ENCODE measurements at places on chromosomes 3 and 15.

DNA sequence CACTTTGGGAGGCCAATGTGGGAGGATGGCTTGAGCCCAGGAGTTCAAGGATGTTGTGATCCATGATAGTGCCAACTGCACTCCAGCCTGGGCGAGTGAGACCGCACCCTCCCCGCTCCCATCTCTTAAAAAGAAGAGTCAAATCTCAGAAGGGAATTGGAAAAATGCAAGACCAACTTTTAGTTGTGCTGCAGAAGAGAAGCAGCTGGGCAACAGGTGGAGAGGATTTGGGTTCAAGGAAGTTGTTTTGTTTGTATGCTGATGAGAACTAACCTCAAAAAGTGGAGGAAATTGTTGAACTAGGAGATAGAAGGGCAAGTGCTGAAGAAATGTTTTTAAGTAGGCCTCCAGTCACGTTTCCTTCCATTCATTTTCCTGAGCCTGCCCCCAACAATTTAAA is 12.8 kb upstream of the PDCD7 start:
- no peak for DNase-seq

GRCh38 chr3:102068736-102069135 is 219.4 kb downstream of the NFKBIZ start:
- no peak for DNase-seq

DNA sequence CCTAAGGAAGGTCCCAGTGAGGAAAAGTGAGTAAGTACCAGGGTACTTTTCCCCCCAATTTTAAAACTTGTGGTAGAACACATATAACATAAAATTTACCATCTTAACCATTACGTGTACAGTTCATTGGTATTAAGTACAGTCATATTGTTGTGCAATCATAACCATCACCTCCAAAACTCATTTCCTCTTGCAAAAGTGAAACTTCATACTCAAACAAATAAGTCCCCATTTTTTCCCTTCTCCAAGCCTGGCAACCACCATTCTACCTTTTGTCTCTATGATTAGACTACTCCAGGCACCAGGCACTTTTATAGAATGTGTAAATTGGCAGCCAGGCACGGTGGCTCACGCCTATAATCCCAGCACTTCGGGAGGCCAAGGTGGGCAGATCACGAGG is 12.2 kb downstream of the PRC1 start:
- no peak for DNase-seq

DNA sequence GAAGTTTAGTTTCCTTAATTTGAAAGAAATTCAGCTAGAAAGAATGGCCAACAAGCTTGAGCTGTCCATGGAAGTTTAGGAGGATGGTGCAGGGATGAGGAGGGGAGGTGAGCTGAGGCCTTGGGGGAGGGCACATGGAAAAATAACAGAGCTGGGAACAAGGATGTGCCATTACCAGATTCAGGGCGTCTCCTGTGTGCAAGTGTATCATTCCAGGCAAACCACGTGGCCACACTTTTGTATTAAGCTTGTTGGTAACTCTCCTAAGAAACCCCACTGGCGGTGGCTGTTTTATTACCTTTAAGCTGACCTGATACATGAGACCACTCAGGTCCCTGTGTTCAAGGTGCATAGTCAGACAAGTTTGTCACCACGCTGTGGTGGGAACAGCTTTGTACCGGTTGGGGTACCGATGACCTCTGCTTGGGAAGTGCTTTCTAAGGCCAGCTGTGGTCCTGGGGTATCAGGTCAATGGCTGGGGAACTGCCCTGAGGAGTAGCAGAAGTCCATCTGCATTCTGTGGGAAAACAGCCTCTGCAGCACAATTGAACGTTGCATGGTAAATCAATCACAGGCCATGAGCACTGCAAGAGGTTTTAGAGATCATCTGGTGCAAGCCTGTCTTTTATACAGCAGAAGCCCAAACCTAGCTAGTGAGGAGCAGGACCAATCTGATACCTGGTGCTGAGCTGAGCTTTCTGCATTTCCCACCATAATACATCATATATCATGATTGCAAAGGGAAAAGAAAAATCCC is 235.5 kb downstream of the THSD4 start:
- DNase-seq: no peak

- DNase-seq: no peak
Observed at GRCh38 chr3:130857336-130858026, 36.4 kb upstream of the ATP2C1 start.

DNA sequence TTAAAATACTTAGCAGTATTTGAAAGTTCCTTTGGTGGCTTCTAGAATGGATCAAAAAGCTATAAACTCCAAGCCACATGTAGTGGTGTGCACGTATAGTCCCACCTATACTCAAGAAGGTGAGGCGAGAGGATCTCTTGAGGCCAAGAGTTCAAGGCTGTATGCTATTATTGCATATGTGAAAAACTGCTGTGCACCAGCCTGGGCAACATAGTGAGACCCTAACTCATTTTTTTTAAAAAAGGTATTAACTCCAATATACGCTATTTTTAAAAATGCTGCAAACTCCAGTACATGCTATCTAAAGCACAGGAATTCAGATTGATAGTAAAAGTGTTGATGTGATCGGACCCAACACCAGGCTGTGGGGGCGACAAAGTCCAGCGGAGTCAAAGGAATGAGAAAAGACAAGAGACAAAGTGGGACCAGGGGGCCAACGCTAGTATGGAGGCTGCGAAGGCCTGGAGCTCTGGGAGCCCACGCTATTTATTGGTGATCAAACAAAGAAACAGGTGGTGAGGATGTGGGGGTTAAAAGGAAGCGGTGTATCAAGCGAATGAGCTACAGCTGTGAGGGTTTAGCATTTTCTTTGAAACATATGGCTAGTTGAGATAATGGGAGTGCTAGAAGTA is 66.6 kb downstream of the ARIH1 start:
- DNase-seq: no peak

GRCh38 chr3:194379231-194379630 is 9.7 kb upstream of the LRRC15 start:
- no peak for DNase-seq

- DNase-seq: peak; percentile 86
Observed at GRCh38 chr3:194344012-194344411, 7.1 kb downstream of the CPN2 start.

DNA sequence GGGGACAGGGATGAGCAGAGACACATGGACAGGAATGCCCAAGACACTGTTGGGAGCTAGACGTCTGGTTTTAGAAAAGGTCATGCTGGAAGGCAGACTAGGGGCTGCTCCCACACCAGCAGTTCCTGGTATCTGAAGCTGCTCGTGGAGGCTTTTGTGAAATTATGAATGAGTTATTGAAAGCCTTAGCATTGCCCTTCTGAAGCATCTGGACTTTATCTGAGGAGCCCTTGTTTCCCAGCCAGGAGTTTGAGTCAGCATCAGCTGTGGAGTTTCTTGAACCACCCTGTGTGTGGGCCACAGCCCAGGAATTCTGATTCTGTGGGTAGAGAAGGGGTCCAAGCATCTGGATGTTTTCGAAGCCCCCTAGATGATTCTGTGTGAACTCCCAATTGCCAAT is 258.7 kb downstream of the SLCO3A1 start:
- DNase-seq: peak; percentile 15

DNA sequence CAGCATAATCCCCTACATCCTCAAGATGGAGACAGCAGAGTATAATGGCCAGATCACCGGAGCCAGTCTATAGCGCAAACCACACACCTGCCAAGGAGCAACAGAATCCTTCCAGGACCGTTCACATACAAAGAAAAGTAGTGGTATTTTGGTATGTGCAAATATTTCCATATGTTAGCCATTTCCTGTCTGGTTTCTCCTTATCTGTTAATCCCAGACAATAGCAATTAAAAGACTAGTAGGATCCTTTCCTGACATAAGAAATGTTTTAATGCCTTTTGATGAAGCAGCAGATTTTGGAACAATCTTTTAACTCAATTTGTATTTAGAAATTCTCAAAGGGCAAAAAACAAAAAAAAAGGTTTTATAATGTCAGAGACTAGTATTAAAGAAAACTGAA is 22.2 kb downstream of the MRPS25 start:
- DNase-seq: no peak

- DNase-seq: no peak
Observed at GRCh38 chr15:40332113-40332781, 8.5 kb downstream of the CCDC9B start.

GRCh38 chr3:100915706-100916495 is 77.3 kb downstream of the ABI3BP start:
- no peak for DNase-seq

DNA sequence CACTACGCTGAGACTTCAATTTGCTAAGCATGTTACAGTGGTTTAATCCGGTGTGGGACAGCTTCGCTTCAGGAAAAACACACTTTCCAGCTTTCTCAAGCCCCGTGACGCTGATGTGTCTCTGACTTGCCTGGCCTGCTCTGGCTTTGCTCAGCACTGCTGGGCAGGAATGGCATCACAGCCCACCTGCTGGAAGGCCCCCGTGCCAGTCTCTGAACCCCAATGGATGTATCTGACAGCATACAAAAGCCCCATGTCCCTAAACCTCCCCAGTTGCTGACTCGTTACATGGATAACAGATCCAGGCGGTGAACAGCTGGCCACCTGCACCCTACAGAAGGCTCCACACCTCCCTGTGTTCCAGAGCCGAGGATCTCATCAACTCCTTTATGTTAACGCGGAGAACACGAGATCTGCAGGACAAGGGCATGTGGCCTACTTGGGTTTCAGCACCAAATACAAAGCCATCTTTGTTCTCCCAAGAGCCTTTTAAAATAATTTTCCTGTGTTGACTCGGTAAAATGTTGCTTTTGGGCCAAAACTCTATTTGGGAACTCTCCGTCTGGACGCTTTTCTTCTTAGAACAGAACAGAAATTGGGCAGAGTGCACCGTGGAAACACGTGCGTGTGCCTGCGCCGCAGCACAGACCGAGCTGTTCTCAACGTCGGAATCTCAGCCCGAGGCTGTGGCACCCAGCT is 61.4 kb downstream of the ATP10A start:
- DNase-seq: no peak

DNA sequence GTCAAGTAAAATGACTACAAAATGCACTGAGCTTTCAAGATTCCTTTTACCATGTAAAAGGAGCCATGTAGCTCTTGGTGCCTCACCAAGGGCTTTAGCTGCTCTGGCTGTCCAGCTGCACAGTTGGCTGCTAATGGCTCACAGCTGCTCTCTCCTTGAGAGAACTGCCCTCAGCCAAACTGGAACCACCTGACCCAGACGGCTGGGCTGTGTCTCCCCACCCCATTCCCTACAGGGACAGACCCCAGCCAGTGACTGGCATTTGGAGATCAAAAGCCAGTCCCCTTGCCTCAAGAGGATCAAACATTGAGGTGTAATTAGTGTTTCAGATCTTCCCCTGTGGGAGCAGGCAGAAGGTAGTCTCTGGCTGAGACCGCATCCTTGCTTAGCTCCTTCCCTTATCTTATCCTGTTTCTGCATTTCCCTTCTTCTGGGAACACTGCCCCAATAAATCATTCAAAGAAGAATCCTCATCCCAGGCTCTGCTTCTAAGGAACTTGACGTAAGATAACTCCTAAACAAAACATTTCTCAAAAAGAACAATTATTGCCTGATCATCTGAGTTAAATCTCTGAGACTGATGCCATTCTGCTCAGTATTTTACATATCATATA is 28.6 kb upstream of the UBE2E2 start:
- no peak for DNase-seq

- DNase-seq: no peak
Observed at GRCh38 chr3:142973217-142974009, 9.9 kb upstream of the PAQR9 start.

GRCh38 chr3:193922034-193922774 is 213.7 kb upstream of the HES1 start:
- no peak for DNase-seq

GRCh38 chr3:105984837-105985236 is 116.0 kb upstream of the CBLB start:
- DNase-seq: no peak

- peak; percentile 11 for DNase-seq
Observed at GRCh38 chr15:64209680-64210334, 47.0 kb upstream of the PPIB start.

GRCh38 chr15:91252322-91252721 is 152.3 kb downstream of the SV2B start:
- DNase-seq: no peak

- no peak for DNase-seq
Observed at GRCh38 chr3:106332884-106333283, 464.1 kb upstream of the CBLB start.

DNA sequence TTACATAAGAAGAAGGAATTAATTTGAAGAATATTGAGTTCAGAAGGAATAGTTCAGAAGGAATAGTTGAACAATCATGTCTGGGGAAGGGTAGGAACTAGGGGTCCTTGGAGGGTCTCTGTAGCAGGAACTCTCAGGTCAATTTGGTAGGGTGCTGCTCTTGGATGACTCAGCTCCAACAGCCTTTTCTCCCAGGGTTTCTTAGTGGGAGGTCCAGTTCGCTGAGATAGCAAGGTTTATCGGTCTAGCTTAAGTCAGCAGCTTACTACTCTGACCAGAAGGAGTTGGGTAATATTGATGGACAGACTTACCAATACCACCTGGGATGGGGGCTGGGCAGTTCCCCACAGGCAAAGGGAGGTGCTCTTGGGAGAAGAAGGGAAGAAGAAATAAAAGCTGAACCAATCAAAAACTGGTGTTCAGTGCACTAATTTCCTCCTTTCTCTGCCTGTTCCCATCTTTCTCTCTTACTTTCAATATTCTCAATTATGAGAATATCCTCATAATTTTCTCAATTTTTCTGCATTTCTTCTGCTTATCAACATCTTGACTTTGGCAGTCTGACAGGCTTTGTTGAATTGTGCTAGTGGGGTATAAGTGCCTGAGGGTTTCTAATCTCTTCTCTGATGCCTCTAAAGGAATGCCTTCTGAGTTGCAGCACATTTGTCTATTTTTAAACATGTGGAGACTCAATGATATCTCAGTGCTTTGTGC is 14.4 kb upstream of the MITF start:
- no peak for DNase-seq

DNA sequence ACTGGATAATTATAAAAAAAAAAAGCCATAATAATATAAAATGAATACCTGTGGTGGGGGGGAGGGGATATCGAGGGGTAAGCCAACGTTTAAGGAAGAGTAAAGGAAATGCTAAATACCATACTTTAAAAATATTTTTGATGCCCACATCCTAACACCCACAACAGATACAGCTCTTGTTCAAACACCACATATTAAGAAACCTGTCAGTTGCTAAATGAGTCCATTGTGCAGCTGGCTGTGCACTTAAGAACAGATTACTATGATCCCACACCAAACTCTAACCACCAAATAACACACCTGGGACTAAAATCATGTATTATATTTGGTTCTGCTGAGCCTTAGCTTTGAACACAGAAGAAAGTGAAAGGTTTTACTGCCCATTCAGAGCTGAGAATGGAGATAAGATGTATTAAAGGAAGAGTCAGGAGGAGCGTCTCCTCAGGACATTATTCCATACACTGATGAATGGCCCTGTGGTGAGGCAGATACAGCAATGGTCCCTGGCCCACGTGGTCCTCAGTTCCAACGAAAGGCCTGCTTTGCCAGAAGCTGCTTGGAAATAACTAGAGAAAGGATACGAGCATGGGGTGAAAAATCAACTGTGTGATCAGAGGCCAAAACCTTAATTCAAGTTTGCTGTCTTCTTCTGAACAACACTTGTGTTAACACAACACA is 515.4 kb downstream of the FOXP1 start:
- no peak for DNase-seq

GRCh38 chr3:40753291-40753770 is 228.6 kb downstream of the ZNF621 start:
- DNase-seq: no peak

- no peak for DNase-seq
Observed at GRCh38 chr3:15342945-15343344, 10.6 kb upstream of the SH3BP5 start.

- peak; percentile 46 for DNase-seq
Observed at GRCh38 chr3:36911990-36912804, 32.7 kb downstream of the TRANK1 start.
